ENCODE measurements at places on chromosomes 3 and 15.
A peak's percentile ranks its signal among the peaks of the same experiment; 100 is the strongest.

DNA sequence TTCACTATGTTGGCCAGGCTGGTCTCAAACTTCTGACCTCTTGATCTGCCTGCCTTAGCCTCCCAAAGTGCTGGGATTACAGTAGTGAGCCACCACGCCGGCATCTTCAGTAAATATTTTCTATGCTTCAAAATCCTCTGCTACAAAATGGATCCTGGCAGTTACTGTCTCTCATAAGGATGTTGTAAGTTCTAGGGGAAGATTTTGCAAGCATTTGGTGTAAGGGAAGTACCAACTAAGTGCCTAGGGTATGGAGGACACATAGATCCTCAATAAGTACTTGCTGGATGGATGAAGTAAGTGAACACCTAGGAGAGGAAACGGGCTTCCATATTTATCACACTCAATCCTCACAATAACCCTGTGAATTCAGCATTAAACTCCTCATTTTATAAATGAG is 6.6 kb downstream of the TM4SF4 start:
- no peak for DNase-seq

DNA sequence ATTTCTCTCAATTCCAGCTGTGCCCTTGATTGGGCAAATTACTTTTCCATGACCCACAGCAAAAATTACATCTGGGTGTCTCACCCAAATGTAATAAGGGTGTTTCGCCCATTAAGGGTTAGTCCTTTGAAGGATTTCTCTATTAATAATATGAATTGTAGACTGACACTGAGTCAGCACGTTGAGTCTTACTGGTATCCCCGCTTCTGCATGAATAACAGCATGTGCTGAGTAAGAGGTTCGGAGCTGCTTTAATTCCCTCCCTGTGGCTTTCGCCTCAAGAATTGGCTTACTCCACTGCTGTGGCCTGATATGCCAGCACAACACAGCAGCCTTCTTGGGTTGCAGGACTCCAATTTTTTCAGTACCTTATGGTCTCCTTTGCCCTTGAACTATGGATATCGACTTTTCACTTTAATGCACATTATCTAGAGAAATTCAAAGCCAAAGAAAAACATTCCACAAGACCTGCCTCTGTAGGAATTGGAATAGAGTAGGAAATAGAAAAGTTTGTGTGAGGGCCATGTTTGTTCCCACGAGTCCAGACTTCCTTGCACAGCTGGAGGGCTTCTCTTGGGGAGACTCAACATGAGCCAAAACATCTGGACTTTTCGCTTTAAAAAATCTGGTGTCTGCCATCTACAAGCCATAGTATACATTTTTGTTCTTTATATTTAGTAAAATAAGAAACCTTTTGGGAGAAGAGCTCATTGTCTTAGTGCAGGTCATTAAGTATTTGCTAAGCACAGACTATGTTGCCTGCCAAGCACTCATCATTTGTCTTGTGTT is 20.7 kb upstream of the ERC2 start:
- DNase-seq: no peak

GRCh38 chr3:147925272-147925671 is 516.1 kb downstream of the ZIC1 start:
- no peak for DNase-seq

- DNase-seq: no peak
Measured at GRCh38 chr3:63896332-63897030, 15.7 kb downstream of the SCAANT1 start.

DNA sequence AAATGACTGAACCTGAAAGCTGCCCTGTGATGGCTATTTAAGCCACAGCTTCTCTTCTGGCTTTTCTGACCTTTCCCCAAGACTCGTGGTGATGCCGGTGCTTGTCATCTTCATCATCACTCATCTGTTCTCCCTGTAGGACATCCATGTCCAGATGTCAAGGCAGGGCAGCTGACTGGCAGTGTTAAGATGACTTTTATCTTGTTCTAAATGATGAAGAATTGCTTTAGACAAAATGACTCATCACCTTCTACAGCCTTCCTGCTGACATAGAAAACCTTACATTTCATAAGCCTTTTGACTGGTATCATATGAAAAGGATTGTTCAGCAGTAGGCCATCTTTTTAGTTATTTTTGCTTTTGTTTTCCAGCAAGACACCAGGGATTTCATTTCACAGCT is 67.0 kb upstream of the GPR149 start:
- no peak for DNase-seq

DNA sequence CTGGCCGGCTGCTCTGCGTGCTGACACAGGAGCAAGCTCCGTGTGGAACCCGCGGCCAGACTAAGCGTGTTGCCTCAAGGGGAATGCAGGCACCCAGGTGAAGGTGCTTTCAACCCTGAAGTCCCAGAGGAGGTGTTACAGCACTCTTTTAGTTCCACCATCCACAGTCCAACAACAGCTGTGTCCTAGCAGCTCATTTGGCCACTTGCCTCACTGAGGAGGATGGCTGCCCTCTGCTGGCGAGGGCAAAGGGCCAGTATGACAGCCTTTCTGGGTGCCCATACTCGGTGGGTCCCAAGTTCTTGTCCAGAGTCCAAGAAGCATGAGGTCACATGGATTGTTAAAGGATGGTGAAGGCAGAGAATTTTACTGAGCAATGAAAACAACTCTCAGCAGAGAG is 87.8 kb downstream of the C3orf85 start:
- DNase-seq: no peak

DNA sequence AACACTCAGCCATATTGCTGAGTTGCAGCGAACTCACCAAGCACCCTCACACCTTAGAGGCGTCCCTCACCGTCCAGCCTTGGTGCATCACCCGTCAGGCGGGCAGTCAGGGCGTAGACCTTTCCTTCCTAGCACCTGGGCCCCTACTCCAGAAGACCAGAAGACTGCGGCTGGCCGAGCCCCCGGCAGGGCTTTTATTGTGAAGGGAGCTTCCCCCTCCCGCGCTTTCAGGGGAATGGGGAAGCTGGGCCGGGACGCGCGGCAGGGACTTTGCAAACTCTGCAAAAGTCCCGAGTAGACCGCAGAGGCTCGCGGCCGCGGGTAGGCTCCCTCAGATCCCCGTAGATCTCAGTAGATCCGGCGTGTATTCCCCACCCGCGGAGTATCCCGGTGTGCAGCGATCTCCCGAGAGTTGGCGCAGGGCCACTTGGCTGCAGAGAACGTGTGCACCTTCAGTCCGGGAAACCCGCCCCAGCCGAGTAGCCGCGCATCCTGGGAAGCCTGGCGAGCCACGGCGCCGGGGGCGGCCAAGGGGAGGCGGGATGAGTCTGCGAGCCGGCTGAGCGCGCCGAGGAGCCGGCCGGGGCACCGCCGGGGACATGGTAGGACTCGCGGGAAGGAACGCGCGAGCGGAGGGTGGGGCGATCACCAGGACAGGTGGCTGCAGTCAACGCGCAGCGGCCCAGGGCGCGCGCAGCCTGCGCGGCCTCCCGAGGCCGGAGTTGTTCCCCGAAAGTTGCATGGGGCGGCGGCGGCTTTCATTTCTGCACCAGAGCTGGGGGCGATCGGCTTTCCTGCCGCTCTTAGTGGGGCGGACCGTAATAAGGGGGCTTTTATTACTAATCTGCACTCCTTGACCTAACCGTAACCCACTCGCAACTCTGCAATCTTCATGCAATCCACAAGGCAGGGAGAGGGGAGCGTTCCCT is at the start of gene GASK1A:
Gene GASK1A, plus strand, starts transcription at position 268 of the 929 bp plus-strand sequence. Its CDS starts 332 bp downstream, at position 600.
- peak; percentile 22 for DNase-seq

Measured in naive thymus-derived CD4-positive, alpha-beta T cell (primary cell).